ENCODE measurements at places on chromosomes 16 and 17. TPM values are rescaled to one million over a fixed set of nuclear protein-coding genes. Genes with fewer than 3 reads are reported as not detected.

The ANTKMT gene
- total RNA-seq, result 71.6 TPM

The HOXB7 gene
- total RNA-seq, result 0.52 TPM

The QRICH2 gene
- 0.66 TPM for total RNA-seq

The ADAD2 gene
- 4.0 TPM for total RNA-seq

The TRIM65 gene
- total RNA-seq, result 21.0 TPM

The KRTAP3-1 gene
- not detected for total RNA-seq

The TSNAXIP1 gene
- total RNA-seq, result not detected

The KRTAP16-1 gene
- not detected for total RNA-seq

The AGRP gene
- not detected for total RNA-seq

The RASD1 gene
- 17.6 TPM for total RNA-seq

The ZFPM1 gene
- 11.4 TPM for total RNA-seq

The TAT gene
- not detected for total RNA-seq

The MYCBPAP gene
- total RNA-seq, result 0.33 TPM

The APOH gene
- 5.4 TPM for total RNA-seq

The GINS2 gene
- total RNA-seq, result 0.33 TPM

The TEX19 gene
- total RNA-seq, result not detected

The SCNN1B gene
- not detected for total RNA-seq

The HEXIM1 gene
- total RNA-seq, result 13.8 TPM

The SALL1 gene
- total RNA-seq, result 0.52 TPM

The KRTAP4-1 gene
- total RNA-seq, result not detected

The NAGS gene
- 2.1 TPM for total RNA-seq

The MPP2 gene
- total RNA-seq, result 2.6 TPM

The HAP1 gene
- 1.3 TPM for total RNA-seq

The CHST5 gene
- not detected for total RNA-seq

The DBNDD1 gene
- 10.9 TPM for total RNA-seq

The TSPAN10 gene
- 5.3 TPM for total RNA-seq

The WNT9B gene
- not detected for total RNA-seq

The NPW gene
- total RNA-seq, result not detected

The BCL7C gene
- total RNA-seq, result 24.1 TPM

The NOXO1 gene
- total RNA-seq, result not detected

The DOK4 gene
- 36.1 TPM for total RNA-seq

The SLC25A11 gene
- total RNA-seq, result 33.2 TPM

The KRT36 gene
- not detected for total RNA-seq

The CRHR1 gene
- not detected for total RNA-seq

The NPIPB9 gene
- total RNA-seq, result not detected

The COPRS gene
- 72.2 TPM for total RNA-seq

The ZSWIM7 gene
- total RNA-seq, result 18.2 TPM

The MYO15B gene
- total RNA-seq, result 183 TPM

The KNOP1 gene
- total RNA-seq, result 8.6 TPM

The CYB5D1 gene
- 5.7 TPM for total RNA-seq

The TBC1D3C gene
- not detected for total RNA-seq

The TBC1D3L gene
- total RNA-seq, result 9.9 TPM

The RUNDC3A gene
- total RNA-seq, result not detected

The ZG16 gene
- 0.26 TPM for total RNA-seq

The IKZF3 gene
- 0.99 TPM for total RNA-seq

The PRSS33 gene
- total RNA-seq, result not detected

The DNAAF1 gene
- total RNA-seq, result 0.99 TPM

The AARSD1 gene
- 44.5 TPM for total RNA-seq

The CLDN7 gene
- total RNA-seq, result 72.9 TPM

The C16orf95 gene
- 1.3 TPM for total RNA-seq

The SLFN14 gene
- total RNA-seq, result not detected
